ENCODE measurements at places on chromosomes 2 and 18. TPM values are rescaled to one million over a fixed set of nuclear protein-coding genes. Genes with fewer than 3 reads are reported as not detected.
A peak's percentile ranks its signal among the peaks of the same experiment; 100 is the strongest.

CXCR1 gene
- 0.14 TPM for total RNA-seq

DNA sequence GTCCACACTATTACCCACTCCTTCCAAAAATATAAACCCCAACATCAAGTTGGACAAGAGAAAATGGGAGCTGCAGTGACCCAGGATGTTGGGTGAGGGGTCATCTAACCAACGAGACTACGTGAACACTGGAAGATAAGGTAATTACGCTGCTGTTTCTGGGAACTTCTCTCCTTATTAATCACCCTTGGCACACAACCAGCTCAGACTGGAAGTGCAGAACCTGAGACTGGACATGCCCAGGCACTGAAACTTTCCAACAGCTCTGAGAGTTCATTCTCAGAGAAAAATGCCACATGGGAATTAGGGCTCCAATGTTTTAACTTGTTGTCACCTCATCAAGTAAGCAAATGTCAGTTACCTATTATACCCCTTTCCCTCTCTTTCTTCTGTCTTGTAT, 135.3 kb downstream of the CCDC148 start:
- no peak for DNase-seq

DNA sequence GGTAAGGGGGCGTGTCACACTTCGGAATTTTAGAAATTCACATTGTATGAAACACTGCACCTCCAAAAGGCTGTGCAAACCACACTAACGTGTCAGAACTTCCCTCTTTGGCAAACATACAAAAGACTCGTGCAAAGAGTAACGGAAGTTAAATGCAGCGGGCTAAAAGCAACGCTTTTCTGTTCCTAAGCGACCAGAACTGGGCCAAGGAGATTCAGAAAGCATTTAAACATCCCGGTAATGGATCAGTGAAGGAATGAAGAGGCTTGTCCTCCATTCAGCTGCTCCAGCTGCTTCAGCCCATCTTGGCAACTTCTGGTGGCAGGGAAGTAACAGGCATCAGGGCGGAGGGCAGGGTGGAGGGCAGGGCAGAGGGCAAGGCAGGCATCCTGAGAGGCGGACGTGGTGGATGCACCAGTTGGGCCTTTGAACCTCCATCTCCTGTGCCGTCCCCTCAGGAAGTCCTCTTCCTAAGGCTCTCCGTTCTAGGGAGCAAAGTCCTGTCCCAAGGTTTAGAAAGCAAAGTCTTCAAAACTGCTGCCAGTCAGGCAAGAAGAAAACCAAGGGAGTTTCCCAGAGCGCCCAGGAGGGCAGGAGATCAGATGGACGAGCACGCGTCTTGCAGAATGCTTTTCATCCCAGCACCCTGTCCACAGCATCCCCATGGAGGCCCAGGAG, 230.7 kb downstream of the ZNF516 start:
- no peak for DNase-seq

DNA sequence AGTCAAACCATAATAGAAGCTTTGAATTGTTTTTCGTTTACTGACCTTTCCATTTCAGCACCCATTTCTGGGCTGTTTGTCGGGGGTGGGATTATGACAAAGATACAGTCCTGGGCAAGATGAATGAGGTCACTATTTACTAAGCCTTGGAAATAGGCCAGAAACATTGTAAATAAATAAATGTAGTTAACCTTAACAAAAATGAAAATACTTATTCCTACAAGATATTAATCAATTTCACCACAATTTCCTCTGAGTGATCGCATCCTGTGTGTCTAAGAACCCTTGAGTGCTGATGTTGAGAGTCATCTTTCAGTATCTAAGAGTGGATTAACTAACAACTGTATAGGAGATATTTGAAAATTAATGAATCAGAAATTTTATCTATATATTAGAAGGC, 14.0 kb downstream of the ITGA4 start:
- no peak for DNase-seq

DNA sequence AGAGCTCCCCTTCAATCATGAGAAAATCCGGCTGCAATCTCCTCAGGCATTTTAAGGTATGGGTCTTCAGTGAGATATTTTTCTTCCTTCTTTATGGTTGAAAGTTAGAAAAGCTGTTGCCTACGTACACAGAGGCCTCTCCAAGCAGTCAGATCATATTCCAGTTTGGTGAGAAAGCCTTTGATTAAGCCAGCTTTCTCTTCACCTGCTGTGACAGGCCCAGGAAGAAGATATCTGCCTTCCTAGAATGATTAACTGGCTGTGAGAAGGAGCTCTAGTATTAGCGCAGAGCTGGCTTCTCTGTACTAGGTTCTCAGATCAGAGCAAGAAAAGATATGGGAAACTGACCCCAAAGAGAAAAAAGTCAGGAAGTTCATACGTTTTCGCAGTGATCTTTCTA, 585.0 kb upstream of the CHAC2 start:
- DNase-seq: no peak

GRCh38 chr2:55408918-55409868, 10.5 kb downstream of the CCDC88A start:
- DNase-seq: no peak

DNA sequence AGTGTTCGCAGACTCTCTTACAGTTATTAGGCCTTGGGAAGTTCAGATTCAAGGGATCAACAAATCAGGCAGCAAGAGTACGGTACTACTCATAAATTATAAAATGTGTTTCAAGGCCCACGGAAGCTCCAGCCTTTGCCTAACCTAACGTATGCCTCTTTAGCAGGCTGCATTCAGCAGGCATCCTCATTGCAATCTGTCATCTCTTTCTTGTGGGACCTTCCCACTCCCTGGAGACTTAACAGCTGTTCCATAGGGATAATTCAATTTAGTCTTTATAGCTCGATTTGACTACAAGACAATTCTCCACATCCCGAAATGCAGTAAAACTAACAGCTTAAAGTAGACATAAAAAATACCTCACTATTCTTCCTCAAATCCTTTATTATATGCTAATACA, 453.7 kb downstream of the CNTNAP5 start:
- no peak for DNase-seq

GRCh38 chr2:226325526-226325925, 474.1 kb downstream of the IRS1 start:
- DNase-seq: no peak

DNA sequence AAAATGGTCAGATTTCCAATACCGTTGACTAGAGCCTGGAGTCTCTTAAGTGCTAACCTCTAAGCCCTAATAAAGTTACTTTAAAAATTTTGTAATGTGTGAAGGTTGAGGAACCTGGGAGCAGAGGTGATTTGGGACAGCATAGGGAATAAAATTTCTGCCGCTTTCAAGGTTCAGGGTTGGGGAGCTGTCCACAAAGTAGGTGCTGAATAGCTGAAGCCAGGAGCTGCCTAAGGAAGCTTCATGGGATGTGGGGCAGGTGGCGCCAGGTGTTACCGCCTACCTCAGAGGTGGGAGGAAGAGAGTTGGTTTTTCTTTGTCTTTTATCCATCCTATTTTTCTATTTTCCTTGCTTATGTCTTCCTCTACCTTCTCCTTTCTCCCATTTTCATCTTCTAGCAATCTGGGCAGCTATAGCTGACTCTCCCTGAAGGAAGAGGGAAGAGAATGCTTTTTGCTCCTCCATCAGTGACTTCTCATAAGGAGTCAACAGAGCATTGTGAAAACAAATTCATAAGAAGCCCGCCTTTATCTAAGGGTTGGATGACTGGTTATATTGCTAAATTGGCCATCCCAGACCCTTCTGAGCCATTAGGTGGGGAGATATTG, 178.7 kb downstream of the CLIP4 start:
- DNase-seq: no peak

DNA sequence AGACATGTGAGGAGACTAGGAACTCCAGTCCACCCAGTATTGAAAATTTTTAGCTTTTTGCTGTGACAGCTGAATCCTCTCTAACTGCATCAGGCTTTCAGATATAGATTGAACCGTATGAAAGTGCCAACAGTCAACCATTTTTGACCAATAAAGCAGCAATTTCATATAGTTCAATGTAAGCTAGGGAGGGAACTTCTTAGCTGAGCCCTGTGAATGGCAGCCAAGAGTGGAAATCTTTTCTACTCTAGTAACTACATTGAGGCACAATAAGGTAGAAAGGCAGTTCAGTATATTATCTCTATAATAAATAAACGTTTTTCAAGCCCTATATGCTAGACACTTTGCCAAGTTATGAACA, 96.3 kb upstream of the TANK start:
- DNase-seq: no peak

- peak; percentile 31 for DNase-seq
Observed at GRCh38 chr2:240432820-240433801, 2.4 kb upstream of the GPC1 start.

GRCh38 chr2:108189316-108189715, 50.5 kb upstream of the SULT1C3 start:
- DNase-seq: no peak

DNA sequence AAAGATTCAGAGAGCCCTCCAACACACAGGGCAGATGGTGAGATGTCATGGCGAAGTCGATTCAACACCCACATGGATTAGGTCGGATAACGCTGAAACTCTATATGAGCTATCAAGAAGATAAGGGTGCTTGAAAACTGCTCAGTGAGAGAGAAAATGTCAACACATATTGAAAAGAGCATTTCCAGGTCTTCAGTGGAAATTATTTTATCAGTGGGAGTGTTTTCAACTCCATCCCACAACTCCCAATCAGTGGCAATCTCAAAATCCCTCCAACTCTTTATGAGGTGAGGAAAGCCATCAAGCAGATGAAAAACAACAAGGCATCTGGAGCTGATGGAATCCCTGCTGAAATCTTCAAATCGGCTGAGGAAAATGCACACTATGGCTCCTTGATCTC, 104.5 kb upstream of the KLHL14 start:
- DNase-seq: no peak

- DNase-seq: peak; percentile 81
Observed at GRCh38 chr2:218398437-218399390, 954 bp upstream of the CTDSP1 start.

Data from activated naive CD8-positive, alpha-beta T cell treated with anti-CD3 and anti-CD28 coated beads, Interleukin-2, amount 10 ng/mL, durations not matched to agents 7 days and 5 days (primary cell).